ENCODE measurements at places on chromosomes 6 and 20.

GRCh38 chr6:12886961-12887775 lies 170.6 kb downstream of the PHACTR1 start:
- DNase-seq: no peak
- H3K36me3 ChIP-seq: peaks cover 4% of the 10 kb centered on the region
- H3K4me3 ChIP-seq: no peak overlapping the region
- H3K27me3 ChIP-seq: peaks cover 11% of the 10 kb centered on the region
- no peak overlapping the region for H3K27ac ChIP-seq

GRCh38 chr6:156809034-156809433 lies 31.9 kb downstream of the ARID1B start:
- no peaks in the 10 kb centered on the region for H3K36me3 ChIP-seq
- H3K4me3 ChIP-seq: no peak overlapping the region
- H3K27ac ChIP-seq: no peak overlapping the region
- H3K27me3 ChIP-seq: no peaks in the 10 kb centered on the region
- DNase-seq: no peak

- H3K27ac ChIP-seq: no peak overlapping the region
- DNase-seq: peak; percentile 75
- peaks cover 14% of the 10 kb centered on the region for H3K27me3 ChIP-seq
- no peaks in the 10 kb centered on the region for H3K36me3 ChIP-seq
- H3K4me1 ChIP-seq: no peaks in the 10 kb centered on the region
- H3K4me3 ChIP-seq: no peak overlapping the region
These were observed 124.9 kb downstream of the GRM4 start for GRCh38 chr6:34020807-34021553.

- no peak for DNase-seq
- H3K27ac ChIP-seq: peak overlapping the region; percentile 65
- no peaks in the 10 kb centered on the region for H3K36me3 ChIP-seq
- peaks cover 49% of the 10 kb centered on the region for H3K4me1 ChIP-seq
- H3K4me3 ChIP-seq: no peak overlapping the region
These were observed 95.3 kb downstream of the EPB41L2 start for GRCh38 chr6:130967502-130968445.

- no peak overlapping the region for H3K27ac ChIP-seq
- H3K36me3 ChIP-seq: no peaks in the 10 kb centered on the region
- DNase-seq: no peak
- H3K4me1 ChIP-seq: no peaks in the 10 kb centered on the region
- no peak overlapping the region for H3K4me3 ChIP-seq
These were observed 50.7 kb downstream of the UBE2V1 start for GRCh38 chr20:50062006-50062838.

- no peak overlapping the region for H3K27ac ChIP-seq
- no peaks in the 10 kb centered on the region for H3K27me3 ChIP-seq
- H3K36me3 ChIP-seq: no peaks in the 10 kb centered on the region
These were observed 110.0 kb upstream of the SLC35B3 start for GRCh38 chr6:8545336-8545735.

DNA sequence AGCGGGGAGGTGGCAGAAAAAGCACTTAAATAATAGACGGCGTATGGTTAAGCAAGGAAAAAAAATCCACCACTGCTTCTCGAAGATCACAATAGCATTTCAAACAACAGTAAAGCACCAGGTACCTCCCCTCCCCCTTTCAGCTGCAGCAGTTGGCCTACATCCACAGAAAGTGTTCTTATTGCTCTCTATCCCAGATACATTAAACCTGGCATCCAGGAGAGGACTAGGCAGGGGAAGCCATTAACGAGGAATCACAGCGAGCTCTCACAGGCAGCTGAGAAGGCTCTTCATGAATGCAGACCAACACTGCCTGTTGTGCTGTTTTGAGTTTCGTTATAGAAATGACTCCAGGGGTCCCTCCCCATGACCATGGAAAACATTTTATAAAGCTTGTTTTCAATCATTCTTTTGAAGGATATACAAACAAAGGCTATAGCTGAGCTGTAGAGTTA lies 11.8 kb downstream of the FYN start:
- H3K4me1 ChIP-seq: peaks cover 29% of the 10 kb centered on the region
- no peak for DNase-seq
- no peak overlapping the region for H3K27ac ChIP-seq

DNA sequence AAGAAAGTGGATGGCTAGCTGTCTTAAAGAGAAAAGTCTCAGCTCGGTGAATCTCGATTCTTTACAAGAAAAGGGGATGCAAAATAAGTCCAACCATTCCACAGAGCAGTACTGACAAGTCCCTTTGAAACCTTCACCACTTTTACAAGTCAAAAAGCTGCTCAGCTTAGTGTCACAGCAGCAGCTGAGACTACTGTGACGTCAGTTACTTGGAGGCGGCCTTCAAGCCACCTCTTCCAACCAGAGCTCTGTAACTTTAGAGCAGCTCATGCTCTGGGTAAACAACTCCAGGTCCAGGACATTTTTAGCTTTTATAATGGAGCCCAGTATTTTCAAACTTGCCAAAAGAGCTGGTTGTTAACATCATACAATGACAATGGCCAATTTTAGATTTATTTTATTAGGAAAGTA lies at the start of gene KIAA0408:
Gene KIAA0408, minus strand, starts transcription at position 159 of the 411 bp plus-strand sequence. CDS start 5,408 bp downstream, outside the sequence.
- H3K36me3 ChIP-seq: no peaks in the 10 kb centered on the region
- DNase-seq: no peak
- no peak within 1 kb of the TSS for H3K27ac ChIP-seq
- peaks cover 39% of the 10 kb centered on the region for H3K4me1 ChIP-seq

- no peak overlapping the region for H3K4me3 ChIP-seq
- H3K27ac ChIP-seq: no peak overlapping the region
- peaks cover 3% of the 10 kb centered on the region for H3K4me1 ChIP-seq
- DNase-seq: peak; percentile 82
These were observed 242.5 kb downstream of the ERMARD start for GRCh38 chr6:169993861-169994481.

DNA sequence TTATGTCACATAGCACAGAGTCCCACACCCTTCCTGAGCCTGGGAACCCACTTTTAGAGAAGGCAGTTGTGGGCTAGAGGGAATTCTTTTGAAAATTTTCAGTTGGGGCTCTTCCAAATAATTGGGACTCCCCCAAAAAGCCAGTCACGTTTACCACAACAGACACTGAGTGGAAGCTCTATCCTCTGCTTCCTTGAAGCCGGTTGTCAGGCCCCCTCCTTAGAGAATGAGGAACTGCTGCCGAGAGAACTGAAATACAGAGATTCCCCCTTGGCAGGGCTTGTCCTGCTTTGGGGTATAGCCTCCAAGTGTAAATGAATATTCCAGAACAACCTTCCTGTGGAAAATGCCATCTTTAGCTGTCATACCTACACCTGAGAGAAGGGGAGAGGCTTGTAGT lies 2.7 kb upstream of the JAG1 start:
- DNase-seq: no peak
- no peak overlapping the region for H3K27ac ChIP-seq
- no peaks in the 10 kb centered on the region for H3K27me3 ChIP-seq
